ENCODE measurements at places on chromosomes 1 and 21. TPM values are rescaled to one million over a fixed set of nuclear protein-coding genes. Genes with fewer than 3 reads are reported as not detected.
A peak's percentile ranks its signal among the peaks of the same experiment; 100 is the strongest.

OR6K3 gene
- not detected for total RNA-seq

SYTL1 gene
- 45.5 TPM for total RNA-seq

CCDC17 gene
- 1.2 TPM for total RNA-seq

S100A7A gene
- not detected for total RNA-seq

VHLL gene
- total RNA-seq: not detected

LCE3D gene
- not detected for total RNA-seq

- no peaks in the 10 kb centered on the region for H3K4me1 ChIP-seq
- DNase-seq: no peak
- no peak overlapping the region for H3K4me3 ChIP-seq
These were observed 26.5 kb downstream of the CYYR1 start for GRCh38 chr21:26546446-26547097.

- no peak overlapping the region for H3K27ac ChIP-seq
- no peaks in the 10 kb centered on the region for H3K36me3 ChIP-seq
- peaks cover 2% of the 10 kb centered on the region for H3K4me1 ChIP-seq
- H3K4me3 ChIP-seq: no peak overlapping the region
- peaks cover 48% of the 10 kb centered on the region for H3K27me3 ChIP-seq
These were observed 81.0 kb downstream of the PAX7 start for GRCh38 chr1:18711536-18712251.

GRCh38 chr1:223771814-223772770 lies 59.8 kb downstream of the CAPN2 start:
- H3K4me1 ChIP-seq: peaks cover 25% of the 10 kb centered on the region
- H3K4me3 ChIP-seq: no peak overlapping the region
- peak overlapping the region; percentile 52 for H3K27ac ChIP-seq
- no peak for DNase-seq
- peaks cover 17% of the 10 kb centered on the region for H3K36me3 ChIP-seq

- peak overlapping the region; percentile 4 for H3K4me3 ChIP-seq
- peaks cover 3% of the 10 kb centered on the region for H3K36me3 ChIP-seq
- DNase-seq: no peak
- H3K27me3 ChIP-seq: peaks cover 88% of the 10 kb centered on the region
These were observed 412.3 kb upstream of the ESRRG start for GRCh38 chr1:217135569-217135915.

GRCh38 chr1:66343569-66344325 lies 190.2 kb upstream of the SGIP1 start:
- no peaks in the 10 kb centered on the region for H3K27me3 ChIP-seq
- H3K36me3 ChIP-seq: peaks cover 55% of the 10 kb centered on the region
- H3K4me3 ChIP-seq: no peak overlapping the region
- H3K4me1 ChIP-seq: peaks cover 80% of the 10 kb centered on the region

DNA sequence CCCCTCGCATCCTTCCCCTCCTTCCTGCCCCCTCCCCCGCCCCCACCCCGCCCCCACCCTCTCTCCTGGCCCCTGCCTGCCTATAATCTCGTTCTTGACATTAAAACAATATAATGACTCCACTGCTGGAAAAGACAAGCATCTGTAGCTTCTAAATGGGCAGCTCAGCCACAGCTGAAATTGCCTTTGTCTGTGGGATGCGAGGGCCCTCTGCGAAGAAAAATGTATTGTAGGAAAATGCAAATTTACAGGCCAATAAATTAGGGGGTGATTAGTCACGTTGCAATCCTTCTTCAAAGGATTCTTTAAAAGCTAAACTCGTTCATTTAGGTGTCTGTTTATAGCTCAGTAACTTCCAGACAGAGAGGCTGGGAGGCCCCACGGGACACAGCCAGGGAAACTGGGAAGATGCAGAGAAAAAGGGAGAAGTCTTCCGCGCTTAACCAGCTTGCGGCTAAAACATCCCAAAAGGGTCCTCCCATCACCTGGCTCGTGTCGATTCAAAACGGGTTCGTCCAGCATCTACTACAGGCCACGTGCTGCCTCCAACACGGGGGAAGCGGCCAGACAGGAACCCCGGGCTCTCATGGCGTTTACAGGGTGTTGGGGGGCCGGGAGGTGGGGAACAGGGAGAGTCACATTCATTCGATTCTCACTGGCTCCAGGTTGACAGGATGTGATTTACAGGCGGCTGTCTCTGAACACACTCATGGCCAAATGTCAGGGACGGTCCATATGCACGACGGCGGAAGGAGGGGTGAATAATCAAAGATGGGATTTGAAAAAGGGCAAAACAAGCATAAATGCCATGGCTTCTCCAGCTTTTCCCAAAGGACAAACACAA lies 100.5 kb upstream of the ZBTB40 start:
- peaks cover 89% of the 10 kb centered on the region for H3K27me3 ChIP-seq
- H3K4me3 ChIP-seq: no peak overlapping the region
- no peak for DNase-seq

DNA sequence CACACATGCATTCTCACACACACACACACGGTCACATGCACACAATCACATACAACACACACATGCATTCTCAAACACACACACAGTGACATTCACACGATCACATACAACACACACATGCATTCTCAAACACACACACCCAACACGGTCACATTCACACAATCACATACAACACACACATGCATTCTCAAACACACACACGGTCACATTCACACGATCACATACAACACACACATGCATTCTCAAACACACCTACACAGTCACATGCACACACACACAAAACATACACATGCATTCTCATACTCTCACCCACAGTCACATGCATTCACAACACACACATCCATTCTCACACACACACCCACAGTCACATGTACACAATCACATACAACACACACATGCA lies 135.0 kb downstream of the CASZ1 start:
- no peaks in the 10 kb centered on the region for H3K27me3 ChIP-seq
- DNase-seq: no peak
- no peaks in the 10 kb centered on the region for H3K4me1 ChIP-seq
- no peak overlapping the region for H3K4me3 ChIP-seq

DNA sequence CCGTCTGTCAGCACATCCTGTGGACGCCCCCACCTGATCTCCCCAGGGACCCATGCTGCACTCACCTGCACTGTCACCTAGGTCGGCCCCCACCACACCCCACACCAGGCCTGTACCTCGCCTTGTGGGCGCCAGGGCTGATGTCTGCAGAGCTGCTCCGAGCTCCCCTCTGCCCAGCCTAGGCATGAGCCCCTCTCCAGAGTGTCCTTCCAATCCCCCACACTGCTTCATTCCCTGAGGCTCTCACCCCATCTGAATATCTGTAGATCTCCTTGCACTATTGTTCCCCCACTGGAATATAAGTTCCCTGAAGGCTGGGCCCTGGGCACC lies 12.2 kb downstream of the UMODL1 start:
- H3K36me3 ChIP-seq: no peaks in the 10 kb centered on the region
- H3K4me3 ChIP-seq: no peak overlapping the region
- H3K27ac ChIP-seq: no peak overlapping the region
- H3K27me3 ChIP-seq: no peaks in the 10 kb centered on the region

DNA sequence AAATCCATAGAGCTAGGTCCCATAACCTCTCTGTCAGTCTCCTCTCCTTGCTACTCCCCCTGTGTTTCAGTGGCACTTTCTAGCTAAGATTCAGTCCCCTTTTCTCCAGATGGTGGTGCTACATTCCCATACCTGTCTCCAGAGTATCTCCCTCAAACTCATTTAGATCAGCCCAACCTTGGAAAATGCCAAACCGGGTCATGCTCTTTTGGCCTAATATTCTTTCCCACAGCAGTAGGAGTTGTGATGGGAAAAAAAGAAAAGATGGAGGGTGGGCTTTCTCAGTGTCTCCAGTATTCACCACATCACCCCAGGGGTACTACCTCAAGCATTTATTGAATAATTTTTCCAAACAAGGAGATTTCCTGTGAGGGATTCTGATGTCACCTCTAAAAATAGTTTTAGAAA lies 3.2 kb upstream of the RXFP4 start:
- peak overlapping the region; percentile 74 for H3K27ac ChIP-seq
- no peak for DNase-seq
- no peaks in the 10 kb centered on the region for H3K36me3 ChIP-seq
- H3K4me1 ChIP-seq: peaks cover 40% of the 10 kb centered on the region

GRCh38 chr1:236159704-236160539 lies 17.6 kb downstream of the GPR137B start:
- H3K4me3 ChIP-seq: no peak overlapping the region
- H3K27me3 ChIP-seq: no peaks in the 10 kb centered on the region
- H3K27ac ChIP-seq: peak overlapping the region; percentile 11

All from activated naive CD8-positive, alpha-beta T cell treated with anti-CD3 and anti-CD28 coated beads for 36 hours (primary cell).